ENCODE measurements at places on chromosomes 2 and 18.

GRCh38 chr2:237524631-237525030 lies 37.6 kb downstream of the MLPH start:
- DNase-seq, result no peak

DNA sequence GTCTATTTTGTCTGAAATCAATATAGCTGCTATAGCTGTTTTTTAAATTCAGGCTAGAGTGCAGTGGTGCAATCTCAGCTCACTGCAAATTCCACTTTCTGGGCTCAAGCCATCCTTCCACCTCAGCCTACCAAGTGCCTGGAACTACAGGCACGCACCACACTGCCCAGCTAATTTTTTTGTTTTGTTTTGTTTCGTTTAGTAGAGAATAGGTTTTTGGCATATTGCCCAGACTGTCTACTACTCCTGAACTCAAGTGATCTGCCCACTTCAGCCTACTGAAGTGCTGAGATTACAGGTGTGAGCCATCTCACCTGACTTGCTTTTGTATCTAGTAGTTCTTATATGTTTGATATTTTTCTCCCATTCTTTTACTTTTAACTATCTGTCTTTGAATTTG lies 259.7 kb downstream of the CDH19 start:
- DNase-seq, result no peak

- no peak for DNase-seq
Observed at GRCh38 chr18:50056185-50056584, 138.8 kb downstream of the MYO5B start.

- DNase-seq, result no peak
Observed at GRCh38 chr2:142220901-142221300, 90.1 kb upstream of the LRP1B start.

DNA sequence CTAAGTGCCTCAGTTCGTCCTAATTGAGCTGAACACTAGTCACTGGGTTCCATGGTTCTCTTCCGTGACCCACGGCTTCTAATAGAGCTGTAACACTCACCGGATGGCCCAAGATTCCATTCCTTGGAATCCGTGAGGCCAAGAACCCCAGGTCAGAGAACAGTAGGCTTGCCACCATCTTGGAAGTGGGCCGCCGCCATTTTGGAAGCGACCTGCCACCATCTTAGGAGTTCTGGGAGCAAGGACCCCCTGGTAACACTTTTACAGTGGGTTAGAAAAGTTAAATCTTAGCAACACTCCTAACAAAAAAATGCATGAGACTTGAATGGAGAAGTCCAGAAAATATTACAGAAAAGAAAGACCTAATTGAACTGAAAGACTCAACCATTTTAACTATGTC lies 84.5 kb downstream of the TMEM18 start:
- no peak for DNase-seq

DNA sequence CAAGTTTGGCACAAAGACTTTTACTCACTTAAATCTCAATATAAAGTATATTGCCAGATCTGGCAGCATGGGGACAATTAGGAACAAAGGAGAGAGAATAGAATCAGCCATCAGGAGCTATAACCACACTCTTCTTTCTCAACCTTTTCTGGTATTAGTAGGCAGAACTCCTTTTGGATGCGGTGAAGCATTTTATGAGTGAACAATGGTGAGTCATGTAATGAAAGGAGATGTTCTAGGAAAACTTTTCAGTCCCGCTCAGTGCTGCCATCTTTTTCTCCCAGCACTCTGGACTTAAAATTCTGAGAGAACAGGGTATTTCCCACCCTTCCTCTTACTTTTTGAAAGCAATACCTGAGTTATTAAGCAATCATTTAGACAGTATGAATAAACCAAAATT lies 32.2 kb downstream of the PLEKHA3 start:
- DNase-seq, result no peak
